H9 (cell line): ENCODE measurements at places on chromosomes 4 and X. TPM values are rescaled to one million over a fixed set of nuclear protein-coding genes. Genes with fewer than 3 reads are reported as not detected.
A peak's percentile ranks its signal among the peaks of the same experiment; 100 is the strongest.

Gene OPN1MW
- total RNA-seq, result not detected in 2 replicates

Gene NALF2
- total RNA-seq, result 9.7 and 11.2 TPM in 2 replicates

Gene WDR17
- total RNA-seq, result 2.0 and 2.6 TPM in 2 replicates

Gene TMSB15C
- total RNA-seq, result 1.8 and 2.0 TPM in 2 replicates

Gene WAS
- total RNA-seq, result 0.24 and 0.61 TPM in 2 replicates

Gene ERCC6L
- 18.1 and 19.7 TPM in 2 replicates for total RNA-seq

Gene KLHL13
- 4.0 and 4.1 TPM in 2 replicates for total RNA-seq

Gene RADX
- 1.5 and 1.6 TPM in 2 replicates for total RNA-seq

Gene CENPVL3
- 3.3 and 4.4 TPM in 2 replicates for total RNA-seq

Gene HMX1
- total RNA-seq, result 0.26 and 0.31 TPM in 2 replicates

Gene CENPVL1
- total RNA-seq, result 2.8 TPM in 2 replicates

Gene OPRPN
- total RNA-seq, result not detected in 2 replicates

DNA sequence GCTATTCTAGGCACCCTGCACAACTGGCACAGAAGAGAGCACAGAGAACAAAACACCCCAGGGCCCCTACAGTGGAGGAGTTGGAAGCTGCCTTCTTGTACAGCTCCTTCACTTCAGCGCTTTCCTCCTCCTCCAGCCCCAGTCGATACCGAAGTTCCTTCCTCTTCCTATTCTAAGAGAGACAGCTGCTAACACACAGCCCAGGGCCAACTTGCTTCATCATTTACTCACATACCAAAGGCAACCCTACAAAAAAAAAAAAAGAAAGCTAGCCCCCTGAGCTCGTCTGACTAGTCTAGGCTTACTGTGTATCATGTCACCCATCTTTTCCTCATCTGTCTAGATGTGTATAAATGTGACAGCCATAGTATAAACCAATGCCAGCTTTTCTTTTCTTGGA is 64.5 kb downstream of the MID1 start:
- no peak for DNase-seq

GRCh38 chr4:119748853-119749252 is 120.2 kb upstream of the PDE5A start:
- no peak for DNase-seq

- peak; percentile 58 for DNase-seq
Measured at GRCh38 chr4:81214144-81214880, 710 bp downstream of the PRKG2 start.

- no peak for DNase-seq
Measured at GRCh38 chr4:133137571-133137970, 11.5 kb upstream of the PCDH10 start.

DNA sequence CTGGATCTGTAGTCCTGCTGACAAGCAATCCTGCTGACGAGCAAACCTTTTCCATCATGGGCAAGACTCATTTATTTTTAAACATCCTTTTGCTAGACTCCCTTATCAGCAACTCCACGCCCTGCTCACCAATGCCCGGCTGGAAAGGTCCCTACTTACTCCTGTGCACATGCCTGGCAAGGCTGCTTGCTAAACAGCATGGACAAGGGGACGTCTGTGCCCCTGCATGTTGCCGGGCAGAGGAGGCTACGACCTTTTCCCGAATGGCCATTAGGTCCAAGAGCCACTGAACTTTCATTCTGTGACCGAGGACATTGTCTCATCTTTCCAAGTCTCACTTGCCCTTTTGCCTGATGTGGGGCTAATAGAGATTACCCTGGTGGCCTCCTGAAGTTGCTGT is 98.6 kb downstream of the MGST2 start:
- DNase-seq, result no peak

DNA sequence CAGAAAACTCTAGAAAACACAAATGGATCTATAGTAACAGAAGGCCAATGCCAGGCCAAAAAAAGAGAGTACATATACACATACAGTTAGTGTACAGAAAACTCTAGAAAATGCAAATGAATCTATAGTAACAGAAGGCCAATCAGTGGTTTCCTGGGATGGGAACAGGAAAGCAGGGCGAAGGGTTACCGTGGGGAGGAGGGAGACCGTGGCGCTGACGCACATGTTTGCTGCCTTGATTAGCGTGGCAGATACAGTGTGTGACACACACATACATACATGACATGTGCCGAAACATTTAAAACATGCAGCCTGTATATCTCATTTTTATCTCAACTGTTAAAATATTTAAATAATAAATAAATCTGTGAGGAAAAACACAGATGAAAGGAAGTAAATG is 14.7 kb downstream of the GAK start:
- DNase-seq, result no peak

- DNase-seq, result no peak
Measured at GRCh38 chr4:74362347-74362746, 2.6 kb upstream of the EREG start.

DNA sequence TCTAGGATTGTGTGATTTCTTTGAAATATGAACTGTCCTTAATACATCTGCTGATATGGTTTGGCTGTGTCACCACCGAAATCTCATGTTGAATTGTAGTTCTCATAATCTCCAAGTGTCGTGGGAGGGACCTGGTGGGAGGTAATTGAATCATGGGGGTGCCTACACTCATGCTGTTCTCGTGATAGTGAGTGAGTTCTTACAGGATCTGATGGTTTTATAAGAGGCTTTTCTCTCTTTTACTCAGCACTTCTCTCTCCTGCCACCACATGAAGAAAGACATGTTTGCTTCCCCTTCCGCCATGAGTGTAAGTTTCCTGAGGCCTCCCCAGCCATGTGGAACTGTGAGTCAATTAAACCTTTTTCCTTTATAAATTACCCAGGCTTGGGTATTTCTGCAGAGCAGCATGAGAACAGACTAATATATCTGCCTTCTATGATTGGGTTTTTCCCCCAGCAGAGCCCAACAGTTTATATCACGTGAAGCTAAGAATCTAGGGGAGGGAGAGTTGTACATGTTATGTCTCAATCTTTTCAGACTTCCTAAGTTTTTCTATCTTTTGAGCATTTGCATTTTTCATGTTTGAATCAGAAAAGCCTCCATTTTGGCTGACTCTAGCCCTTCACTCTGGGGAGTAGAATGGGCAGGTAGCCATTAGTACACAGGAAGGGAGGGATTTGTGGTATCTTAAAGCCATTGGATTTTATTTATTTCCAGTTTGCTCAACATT is 58.9 kb downstream of the PLAC1 start:
- no peak for DNase-seq

- no peak for DNase-seq
Measured at GRCh38 chrX:151552743-151553142, 10.7 kb upstream of the PASD1 start.

DNA sequence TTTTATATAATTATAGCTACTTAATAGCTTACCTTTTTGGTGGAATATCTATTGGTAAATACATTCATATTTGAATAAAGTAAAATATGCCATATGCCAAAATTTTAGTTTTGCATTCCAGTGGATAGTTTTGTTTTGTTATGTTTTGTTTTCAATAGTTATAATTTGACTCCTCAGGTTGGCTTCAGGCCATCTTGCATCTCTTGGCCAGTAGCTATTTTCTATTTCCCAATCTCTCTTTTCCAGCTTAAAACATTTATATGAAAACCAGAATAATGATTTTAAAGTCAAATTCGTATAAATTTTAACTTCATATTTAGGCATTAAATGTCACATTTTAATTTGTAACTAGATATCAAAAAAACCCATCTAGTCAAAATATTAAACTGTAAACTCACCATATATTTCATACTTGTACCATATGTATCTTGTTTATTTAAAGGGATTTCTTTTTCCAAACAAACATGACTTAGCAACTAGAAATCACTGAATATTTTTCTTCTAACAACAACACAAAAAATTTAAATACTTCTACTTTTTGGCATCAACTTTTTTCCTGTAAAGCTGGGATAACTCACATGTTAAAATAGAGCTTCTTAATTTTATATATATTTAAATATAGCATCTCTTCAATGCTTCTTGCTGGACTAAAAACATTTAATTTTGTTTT is 1209.6 kb downstream of the PCDH7 start:
- no peak for DNase-seq

GRCh38 chr4:52071791-52072546 is 20.9 kb downstream of the SPATA18 start:
- DNase-seq, result no peak

GRCh38 chrX:78619834-78620233 is 39.3 kb downstream of the RTL3 start:
- no peak for DNase-seq

GRCh38 chr4:165325732-165326512 is 1.5 kb upstream of the MSMO1 start:
- no peak for DNase-seq

DNA sequence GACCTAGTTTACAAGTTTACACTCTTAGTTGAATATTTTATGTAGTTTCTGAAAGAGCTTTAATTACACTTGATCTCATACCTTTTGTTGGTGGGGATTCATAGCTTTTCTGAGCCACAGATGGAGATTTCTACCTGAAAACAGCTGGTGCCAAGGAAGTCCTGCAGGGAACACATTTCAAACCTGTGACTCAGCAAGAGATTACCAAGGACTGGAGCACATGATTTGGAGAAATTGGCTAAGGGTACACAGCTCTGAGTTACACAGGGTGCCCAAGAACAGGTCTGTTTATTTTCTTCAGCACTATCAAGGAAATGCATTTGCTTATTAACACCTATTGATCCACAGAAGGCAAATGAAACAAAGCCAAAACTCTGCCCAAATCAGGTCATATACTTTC is 691.5 kb downstream of the KCTD8 start:
- DNase-seq, result peak; percentile 34

DNA sequence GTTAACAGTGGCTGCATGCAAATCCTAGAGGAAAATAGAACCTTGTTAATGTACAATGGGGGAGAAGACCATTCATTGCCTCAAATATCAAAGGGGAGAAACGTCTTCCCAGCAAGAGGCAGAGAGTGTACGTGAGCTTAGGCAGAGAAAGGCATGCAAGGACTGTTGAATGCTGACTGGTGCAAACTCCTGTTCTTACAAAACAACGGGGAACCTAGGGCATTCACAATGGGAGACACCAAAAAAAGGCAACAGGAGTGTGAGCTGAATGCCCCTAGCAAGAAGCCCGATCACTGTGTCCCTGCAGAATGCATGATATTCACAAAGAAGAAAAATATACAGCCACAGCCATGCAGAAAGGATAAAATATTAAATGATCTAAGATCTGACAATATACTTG is 184.9 kb downstream of the NSUN7 start:
- no peak for DNase-seq

DNA sequence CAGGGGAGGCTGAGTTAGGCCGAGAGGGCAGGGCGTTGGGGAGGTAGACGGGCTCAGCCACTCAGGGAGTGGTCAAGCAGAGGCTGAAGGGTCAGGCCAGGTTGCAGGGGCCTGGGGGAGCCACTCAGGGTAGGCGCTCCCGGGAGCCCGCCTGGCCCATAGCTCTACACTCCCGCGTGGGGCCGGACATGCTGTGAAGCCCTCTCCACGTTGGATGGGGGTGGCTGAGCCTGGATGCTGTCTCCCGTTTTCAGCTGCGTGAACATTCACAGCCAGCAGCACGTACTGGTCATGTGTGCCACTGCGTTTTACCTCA is 14.0 kb upstream of the MSANTD1 start:
- DNase-seq, result no peak
